ENCODE measurements at places on chromosomes 2 and 18.

DNA sequence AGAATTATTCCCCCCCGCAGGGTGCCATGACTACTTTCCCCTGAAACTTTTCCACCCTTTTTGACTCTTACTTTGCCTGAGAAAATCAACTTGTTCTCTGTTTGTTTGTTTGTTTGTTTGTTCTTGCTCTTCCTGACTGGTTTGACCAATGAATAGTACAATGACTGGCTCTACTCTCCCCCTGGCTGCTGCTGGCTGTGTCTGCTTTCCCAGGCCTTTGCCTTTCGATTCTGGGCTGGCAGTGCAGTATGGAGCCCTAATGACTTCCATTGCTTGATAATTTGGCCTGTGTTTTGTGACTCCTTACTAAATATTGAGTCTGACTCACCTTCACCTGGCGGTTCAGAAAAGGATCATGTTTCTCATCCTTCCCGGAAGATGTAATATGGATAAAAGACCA is 241.1 kb downstream of the TMEM182 start:
- DNase-seq = no peak

GRCh38 chr2:172769879-172770278 is 34.2 kb downstream of the RAPGEF4 start:
- no peak for DNase-seq

DNA sequence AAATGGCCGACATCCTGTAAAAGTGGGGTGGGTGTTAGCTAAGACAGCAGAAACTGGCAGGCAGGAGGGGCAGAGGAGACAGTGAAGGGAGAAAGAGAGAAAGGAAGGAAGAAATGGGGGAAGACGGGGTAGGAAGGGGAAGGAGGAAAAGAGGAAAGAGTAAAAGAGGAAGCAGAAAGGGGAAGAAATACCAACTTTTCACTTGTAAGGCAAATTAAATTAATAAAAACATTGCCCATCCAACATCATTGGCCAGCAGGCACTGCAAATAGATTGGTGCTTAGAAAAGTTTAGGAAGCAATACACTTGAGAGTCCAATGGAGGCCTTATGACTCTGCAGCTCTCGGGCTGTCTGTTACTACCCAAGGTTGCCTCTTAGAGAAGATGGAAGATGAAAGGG is 116.7 kb downstream of the TNS1 start:
- DNase-seq = no peak

DNA sequence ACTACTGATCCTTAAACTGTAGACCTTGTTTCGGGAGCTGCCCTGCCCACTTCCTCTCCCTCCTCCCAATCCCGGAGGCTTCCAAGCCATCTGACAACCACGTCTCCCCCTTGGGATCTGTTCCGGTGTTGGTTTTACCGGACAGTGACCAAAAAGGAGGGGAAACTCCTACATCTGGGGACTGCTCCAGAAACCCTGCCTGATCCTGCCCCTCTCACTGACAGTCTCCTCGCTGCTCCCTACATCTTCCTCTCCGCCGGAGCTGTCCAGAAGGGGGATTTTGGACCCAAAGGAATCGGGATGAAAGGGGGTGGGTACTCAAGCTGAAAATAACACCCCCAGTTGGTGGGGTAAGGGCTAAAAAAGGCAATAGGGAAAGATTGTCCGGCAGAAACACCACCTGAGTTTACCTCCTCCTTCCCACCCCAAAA is 1.5 kb downstream of the INO80D start:
- peak; percentile 74 for DNase-seq

- DNase-seq = no peak
These were observed 158.8 kb upstream of the ZEB2 start for GRCh38 chr2:144678736-144679135.

DNA sequence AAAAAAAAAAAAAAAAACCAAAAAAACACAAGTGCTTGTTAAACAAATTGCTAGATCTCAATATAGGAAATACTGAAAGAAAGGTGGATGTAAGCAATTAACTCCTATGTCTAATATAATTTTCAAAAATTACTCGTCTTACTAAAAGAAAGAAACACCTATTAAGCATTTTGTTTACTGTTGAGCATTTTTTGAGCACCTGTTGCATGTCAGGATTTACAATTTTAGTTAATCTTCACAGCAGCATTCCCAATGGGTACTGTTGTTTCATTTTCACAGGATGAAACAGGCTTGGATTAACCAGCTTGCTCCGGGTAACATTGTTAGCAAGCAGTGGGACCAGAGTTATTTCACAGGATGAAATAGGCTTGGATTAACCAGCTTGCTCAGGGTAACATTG is 4.8 kb downstream of the ZNF638 start:
- no peak for DNase-seq

GRCh38 chr2:176138923-176139660 is 9.6 kb downstream of the HOXD8 start:
- DNase-seq = no peak

DNA sequence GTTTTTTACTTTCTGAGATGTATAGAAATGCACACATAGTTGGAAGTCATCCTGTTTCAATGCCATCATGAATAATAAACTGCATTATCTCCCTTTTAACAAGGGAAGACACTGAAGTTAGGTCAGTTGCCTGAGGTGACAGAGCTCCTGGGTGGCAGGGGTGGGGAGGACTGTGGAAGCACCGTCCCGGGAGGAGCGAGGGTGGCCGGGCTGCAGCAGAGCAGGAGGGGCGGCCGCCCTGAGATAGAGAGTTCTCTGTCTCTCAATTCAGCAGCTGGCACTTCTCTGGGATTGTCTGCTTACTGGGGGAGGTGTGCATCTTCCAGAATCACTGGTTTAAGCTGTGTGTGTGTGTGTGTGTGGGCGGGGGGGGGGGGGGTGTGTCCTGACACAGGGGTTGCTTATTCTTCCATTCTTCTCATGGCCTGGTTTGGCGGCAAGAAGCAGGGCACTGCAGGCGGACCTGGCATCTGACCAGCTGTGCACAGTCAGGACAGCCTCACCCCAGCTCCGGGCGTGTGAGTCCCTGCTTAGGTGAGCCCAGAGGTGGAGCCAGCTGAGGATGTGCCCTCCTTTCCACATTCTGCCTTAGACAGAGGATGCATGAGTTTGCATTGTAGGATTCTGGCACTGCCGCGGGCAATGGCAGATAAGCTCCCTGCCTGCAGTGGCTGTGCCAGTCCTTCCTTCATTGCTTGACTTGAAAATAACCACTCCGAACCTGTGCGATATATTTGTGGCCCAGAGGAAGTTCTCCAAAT is 40.4 kb downstream of the VWA3B start:
- no peak for DNase-seq

DNA sequence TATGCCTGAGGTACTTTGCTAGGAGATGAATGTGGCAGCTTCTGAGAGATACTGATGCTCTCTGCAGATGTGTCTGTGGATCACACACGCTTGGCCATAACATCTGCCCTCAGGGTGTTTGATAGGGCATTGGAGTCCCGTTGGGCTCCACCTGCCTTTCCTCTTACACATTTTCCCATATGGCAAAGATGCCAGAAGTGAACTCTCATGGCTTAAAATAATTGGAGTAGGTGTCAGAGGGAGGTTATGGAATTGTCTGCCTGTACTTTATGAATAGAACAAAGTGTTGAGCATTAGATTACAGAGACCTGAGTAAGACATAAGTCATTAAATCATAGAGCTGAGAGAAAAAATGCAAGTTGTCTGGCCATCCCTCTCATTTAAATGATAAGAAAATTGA is 75.3 kb upstream of the PNPT1 start:
- DNase-seq = no peak

DNA sequence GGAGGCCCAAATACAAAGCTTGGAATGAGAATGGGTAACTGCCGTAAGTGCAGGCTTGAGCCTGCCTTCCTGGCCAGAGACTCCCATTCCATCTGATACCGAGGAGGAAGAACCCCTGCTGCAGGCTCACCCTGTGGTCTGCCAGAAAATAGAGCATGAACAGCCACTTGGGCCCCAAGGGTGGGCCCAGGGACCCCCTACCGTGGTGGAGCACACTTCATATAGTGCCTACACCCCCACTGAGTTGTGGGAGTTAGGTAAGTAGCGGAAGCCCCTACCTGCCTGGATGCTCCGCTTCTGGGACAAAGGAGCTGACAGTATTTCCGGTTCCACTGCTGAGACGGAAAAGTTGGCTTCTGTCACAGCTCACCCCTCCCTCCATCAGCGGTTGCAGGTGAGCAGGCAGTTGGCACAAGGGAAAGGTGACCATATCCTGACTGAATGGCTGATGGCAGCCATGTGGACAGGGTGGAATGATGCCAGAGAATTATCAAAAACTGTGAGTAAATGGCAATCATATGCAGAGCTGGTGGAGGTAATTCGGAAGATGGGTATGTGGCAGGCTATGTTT is 11.5 kb upstream of the C2orf42 start:
- DNase-seq = no peak

DNA sequence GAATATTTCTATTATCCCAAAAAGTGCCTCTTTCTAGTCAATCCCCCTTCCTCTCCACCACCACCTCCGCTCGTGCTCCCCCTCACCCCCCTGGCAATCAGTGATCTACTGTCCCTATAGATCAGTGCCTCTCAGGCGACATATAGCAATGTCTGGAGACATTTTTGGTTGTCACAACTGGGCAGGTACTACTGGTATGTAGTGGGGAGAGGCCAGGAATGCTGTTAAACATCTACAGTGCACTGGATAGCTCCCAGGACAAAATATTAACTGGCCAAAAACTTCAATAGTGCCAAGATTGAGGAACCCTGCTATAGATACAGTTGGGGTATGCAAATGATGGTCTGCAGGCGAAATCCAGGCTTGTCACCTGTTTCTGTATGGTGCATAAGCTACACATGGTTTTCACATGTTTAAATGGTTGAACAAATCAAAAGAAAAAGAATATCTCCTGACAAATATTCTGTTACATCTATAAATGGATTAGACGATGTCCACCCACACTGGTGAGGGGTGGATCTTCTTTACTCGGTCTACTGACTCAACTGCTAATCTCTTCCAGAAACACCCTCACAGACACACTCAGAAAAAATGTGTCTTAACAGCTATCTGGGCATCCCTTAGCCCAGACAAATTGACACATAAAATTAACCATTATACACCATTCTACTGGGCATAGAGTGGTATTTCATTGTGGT is 25.5 kb downstream of the DPYSL5 start:
- DNase-seq = no peak

DNA sequence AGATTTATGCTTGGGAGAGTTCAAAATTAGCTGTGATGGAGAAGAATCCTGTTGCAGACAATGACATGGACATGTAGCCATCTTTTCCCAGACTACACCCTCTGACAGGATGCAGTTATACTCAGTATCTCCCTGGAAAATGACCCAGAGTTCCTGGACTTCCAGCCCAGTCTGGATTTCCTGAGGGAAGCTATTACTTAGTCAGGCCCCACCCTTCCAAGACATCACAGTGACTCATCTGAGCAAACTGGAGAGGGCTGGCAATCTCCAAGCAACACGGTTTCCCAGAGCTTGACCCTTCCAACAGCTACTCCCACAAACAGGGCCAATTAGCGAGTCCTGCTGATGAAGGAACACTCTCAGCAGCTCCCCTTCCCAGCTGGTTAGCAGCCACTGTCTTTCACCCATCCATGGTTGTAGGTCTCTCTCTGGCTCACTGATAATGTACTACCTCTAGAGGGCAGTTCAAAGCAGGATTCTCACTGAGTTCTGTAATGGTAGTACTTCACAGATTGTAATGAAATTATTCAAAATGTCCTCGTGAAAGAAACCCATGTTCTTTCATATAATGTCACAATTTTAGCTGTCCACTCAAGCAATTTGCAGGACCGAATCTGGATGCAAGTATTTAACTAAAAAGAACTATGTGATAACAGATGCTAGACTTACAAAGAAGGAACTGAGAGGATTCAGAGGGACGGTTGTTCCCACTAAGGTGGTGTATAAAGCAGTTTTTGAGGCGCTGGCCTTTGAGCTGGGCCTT is 110.2 kb downstream of the MDH1 start:
- peak; percentile 17 for DNase-seq

GRCh38 chr18:75128911-75129716 is 79.8 kb downstream of the PTGR3 start:
- no peak for DNase-seq

DNA sequence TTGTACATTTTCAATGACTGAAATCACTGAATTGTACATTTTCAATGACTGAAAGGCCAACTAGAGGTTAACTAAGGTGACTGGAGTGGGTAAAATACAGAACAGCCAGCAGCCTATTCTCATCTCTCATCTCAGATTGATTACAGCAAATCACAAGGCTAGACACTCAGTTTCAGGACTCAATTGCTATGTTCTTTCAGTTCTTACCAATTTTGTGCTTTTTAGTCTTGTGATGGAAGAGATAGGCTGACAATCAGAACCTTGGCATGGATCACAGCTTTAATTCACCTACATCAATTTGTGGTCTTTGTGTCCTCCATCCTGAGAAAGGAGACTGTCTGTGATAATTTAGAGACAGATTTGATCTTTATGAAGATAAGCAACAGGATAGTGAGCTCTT is 124.7 kb downstream of the GULP1 start:
- no peak for DNase-seq

DNA sequence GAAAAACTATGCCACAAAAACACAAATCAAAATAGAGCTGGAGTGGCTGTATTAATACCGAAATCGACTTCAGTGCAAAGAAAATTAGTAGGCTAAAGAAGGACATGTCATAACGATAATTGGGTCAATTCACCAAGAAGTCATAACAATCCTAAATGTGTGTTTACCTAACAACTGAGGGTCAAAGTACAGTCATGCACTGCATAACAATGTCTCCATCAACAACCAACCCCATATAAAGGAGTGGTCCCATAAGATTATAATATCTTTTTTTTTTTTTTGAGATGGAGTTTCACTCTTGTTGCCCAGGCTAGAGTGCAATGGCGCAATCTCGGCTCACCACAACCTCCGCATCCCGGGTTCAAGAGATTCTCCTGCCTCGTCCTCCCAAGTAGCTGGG is 87.5 kb downstream of the NAB1 start:
- DNase-seq = no peak

DNA sequence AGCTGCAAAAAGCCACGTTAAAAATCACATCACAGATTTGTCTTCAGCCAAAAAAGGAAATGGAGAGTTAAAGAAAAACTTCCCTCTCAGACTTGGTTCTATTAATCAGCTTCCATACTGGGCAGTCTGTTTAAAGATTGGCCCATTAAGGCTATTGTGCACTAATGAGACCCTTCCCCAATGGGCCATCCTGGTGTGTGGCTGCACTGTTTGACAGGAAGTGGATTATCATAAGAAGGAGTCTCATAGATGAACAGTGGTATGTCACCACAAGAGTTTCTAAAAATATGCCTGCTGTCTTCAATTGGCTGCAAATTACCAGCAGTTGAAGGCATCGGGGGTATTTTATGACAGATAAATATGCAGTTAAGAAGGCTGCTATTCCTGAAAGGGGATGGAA is 247.6 kb upstream of the THSD7B start:
- DNase-seq = no peak

DNA sequence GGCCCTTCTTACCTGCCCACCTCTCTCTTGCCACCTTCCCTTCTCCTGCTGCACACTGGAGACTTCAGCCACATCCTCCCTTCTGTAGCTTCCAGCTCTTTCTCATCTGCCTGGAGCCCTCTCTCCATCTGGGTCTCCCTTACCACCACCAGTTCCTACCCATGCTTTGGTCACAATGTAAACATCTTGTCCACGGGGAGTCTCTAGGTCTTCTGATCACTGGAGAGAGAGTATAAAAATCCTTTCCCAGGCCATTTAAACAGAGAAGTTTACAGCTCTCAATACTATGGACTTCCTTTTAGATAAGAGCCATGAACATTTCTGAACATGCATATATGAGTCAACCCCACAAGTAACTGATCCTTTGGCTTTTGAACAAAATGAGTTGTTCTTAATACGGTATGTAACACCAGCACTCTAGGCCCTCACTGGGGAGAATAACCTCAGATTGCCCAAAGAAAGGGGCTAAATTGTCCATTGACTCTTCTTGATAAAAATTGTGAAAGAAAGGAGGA is 5.8 kb downstream of the ARHGAP25 start:
- DNase-seq = no peak

All from T47D (cell line).